ENCODE measurements at places on chromosomes 11 and 22.

DNA sequence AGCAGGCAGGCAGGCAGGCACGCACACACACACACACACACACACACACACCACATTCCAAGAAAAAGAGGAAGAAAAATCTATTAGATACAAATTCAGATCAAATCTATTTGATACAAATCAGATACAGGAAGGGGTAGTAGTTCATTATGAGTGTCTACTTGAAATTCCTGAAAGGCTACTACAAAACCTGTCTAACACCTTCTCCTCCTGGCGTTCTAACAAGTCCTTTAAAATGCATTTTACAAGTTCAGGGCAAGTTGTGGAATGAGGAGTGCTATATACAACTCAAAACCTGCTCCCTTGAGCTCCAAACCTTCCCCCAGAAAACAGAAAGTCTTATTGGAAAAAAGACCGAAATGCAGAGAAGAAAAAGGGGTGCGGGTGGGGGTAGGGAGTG, 476 bp downstream of the ARHGAP32 start:
- no peak for DNase-seq

DNA sequence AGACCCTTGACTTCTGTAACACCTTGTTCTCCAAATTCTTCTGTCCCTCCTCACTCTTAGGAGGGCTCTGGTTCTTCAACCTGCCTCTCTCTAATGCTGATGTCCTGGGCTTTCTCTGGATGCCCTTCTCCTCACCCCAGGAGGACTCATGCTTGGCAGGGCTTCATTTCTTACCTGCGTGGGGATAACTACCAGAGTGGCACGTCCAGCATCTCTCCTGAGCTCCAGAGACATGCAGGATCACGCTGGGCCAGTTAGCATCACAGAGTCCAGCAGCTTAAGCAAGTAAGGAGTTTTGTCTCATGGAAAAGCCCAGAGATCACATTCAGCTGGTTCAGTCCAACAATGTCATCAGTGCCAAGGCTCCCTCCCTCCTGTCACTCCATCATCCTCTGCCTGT, 36.4 kb downstream of the RTL6 start:
- no peak for DNase-seq

GRCh38 chr22:24950272-24950902, 2.1 kb upstream of the KIAA1671 start:
- DNase-seq: no peak

- DNase-seq: no peak
Observed at GRCh38 chr22:31122532-31123291, at the start of gene INPP5J. Gene INPP5J, plus strand, starts transcription at chr22:31122966. Its CDS starts 49 bp downstream, at chr22:31123015.

GRCh38 chr22:40249286-40249685, 71.6 kb downstream of the TNRC6B start:
- DNase-seq: no peak

DNA sequence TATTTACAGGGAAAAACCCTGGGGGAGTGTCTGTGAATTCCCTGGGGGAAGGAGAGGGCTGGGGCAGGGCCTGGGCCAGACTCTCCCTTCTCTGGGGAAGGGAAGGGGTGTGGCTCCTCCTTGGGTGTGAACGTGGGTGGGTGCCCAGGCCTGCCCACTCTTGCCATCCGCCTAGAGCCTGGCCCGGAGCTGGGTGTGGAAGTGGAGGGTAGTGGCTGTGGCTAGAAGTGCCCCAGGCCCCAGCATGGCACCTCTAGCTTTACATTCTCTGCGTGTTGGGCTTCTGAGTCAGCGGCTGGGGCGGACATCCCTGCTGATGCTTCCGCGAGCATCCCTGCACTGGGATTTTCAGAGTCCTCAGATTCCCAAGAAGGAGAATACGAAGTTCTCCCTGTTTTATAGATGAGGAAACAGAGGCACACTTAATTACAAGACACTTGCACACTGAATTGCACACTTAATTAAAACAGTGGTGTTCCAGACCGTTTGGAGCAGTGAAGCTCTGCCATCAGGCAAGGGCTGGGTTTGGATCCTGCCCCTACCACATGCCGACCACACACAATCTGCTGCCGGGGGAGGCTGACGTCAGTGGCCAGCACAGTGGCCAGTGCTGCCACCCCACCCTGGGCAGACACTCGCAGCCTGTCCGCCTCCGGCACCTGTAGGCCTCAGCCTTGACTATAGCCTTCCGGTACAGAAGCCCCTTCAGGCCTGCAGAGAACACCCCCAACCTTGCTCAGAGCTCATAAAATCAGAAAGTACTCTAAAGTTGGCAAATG, 7.6 kb downstream of the BAD start:
- no peak for DNase-seq

- DNase-seq: no peak
Observed at GRCh38 chr11:95044010-95044409, 5.2 kb upstream of the KDM4F start.

DNA sequence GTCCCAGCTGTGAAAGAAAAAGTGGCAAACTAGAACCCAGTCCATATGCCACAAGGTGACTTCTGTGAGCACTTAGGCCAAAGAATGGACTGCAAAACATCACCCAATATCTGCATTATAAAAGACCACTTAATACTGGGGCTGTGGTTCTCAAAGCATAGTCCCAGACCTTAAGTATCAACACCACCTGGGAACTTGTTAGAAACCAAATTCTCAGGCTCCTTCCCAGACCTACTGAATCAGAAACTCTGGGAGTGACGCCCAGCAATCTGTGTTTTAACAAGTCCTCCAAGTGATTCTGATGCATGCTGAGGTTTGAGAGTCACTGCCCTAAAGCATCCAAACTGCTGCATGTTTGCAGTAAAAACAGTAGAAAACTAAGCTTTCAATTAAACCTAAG, 81.3 kb downstream of the SERGEF start:
- DNase-seq: no peak

DNA sequence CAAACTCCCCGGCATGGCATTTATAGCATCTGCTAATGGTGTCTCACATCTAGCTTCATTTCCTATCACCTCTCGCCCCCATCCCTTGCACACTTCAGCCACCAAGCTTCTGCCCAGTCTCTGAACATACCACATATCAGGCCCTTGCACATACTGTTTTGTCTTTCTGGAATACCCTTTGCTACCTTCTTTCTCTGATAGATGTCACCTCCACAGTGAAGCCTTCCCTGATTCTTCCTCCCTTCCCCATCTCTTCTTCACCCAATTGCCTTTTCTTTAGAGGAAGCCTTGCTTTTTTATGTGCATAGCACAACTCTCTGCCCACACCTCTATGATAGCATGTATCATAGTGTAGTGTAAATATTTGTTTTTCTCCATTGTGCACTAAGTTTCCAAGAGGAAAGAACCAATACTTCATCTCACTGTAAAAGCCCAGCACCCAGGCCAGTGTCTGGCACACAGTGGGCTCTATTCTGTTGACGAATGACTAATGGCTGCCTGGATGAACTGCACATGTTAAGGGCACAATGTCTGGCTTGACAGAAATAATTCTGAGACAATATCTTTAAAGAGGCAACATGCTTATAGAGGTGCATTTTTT, 27.8 kb downstream of the P4HA3 start:
- DNase-seq: no peak

DNA sequence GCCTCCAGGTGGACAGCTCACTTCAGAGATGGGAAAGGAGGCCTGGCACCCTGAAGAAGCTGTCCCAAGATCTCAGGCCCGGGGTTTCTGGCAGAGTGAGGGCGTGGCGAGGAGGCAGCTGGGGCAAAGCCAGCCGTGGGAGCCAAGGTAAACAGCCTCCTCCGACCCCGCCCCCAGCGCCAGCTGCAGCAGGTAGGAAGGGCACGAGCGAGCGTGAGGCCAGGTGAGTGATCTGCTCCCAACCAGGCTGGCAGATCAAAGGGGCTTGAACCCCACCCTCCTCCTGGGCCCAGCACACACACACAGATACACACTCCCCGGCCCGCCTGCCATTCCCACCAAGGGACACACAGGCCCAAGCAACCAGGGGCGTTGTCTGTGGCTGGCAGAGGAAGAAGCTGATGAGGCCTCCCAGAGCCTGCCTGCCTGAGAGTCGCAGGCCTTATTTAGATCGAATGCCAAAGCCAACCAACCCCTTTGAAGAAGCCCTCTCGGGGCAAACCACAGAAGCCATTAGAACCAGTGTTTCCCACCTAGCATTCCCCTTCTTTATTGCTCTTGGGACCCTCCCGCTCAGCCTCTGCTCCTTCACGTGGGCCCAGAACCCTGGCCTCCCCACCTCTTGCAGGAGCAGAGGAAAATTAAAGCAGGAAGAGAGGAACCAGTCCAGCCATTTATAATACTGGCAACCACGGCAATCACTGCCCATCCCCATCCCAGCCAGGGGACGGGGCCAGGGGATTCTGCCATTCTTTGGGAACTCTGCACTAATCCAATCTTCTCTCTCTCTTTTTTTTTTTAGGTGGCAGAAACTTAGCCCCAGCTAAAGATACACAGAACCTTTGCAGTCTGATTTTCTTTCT, 5.0 kb downstream of the PDGFB start:
- no peak for DNase-seq

DNA sequence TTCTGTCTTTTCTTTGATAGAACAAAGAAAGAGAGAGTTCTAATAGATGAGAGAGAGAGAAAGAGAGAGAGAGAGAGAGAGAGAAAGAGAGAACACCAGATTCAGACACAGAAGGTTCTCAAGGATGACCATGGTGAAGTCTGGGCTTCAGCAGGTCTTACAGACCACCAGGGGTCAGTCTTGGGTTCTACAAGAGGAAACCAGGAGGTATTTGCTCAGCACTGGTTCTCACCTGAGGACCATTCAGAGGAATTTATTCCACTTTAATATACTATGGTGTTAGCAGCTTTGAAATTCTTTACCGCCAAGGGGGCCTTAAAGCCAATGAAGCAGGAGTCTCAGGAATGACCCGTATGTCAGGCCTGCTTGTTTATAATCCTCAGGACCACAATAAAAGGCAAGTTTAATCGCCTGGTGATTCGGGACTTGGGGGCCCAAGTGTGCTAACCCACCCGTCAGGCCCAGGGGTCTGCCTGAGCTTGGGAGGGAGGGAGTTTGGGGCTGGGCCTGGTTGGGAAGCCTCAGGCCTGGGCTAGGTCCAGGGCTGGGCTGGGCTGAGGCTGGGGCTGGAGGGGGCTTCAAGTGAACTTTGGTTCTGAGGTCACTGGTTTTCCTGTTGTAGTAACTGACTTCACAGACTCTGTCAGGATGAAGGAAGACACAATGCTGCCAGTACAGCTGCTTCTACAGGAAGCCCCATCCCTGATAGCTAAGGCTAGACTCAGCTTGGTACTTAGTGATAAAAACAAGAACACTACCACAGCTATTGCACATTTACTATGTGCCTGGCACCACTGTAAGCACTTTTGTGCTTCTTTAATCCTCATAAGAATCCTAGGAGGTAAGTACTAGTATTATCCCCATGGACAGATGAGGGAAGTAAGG, 179.2 kb upstream of the ZBED5 start:
- no peak for DNase-seq

- DNase-seq: no peak
Observed at GRCh38 chr22:34102633-34103032, 182.4 kb upstream of the LARGE1 start.

DNA sequence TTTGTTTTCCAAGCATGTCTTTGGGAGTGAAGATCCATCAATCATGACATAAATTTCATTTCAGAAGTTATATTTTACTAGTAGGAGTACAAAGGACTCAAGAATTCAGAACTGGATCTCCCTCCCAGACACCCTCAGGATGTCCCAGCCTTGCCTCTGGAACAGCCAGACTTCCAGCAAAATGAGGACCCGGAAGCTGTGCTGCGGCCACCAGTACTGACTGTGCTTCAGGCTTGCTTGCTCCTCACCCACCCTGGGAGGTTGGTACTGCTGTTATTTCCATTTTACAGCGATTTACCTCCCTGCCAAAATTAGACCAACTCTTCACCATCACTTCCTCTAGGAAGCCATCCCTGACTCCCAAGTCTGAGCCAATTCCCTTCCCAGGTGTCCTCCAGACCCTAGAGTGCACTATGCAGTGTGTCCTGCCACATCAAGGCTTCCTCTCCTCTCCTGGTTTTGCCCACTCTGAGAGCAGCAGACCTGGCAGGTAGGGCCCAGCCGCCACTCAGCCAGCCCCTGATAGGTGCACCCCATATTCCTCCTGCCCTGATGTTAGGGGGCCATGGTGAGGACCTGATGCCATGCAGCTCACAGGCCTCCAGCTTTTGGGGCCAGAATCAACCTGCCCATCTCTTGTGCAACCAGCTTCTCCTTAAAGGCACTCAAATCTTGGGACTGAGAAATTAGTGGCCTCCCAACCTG, 47.3 kb upstream of the WNT7B start:
- DNase-seq: no peak

- DNase-seq: no peak
Observed at GRCh38 chr11:93958991-93959390, 62.2 kb upstream of the HEPHL1 start.

GRCh38 chr11:73342633-73343032, 33.6 kb upstream of the RELT start:
- DNase-seq: no peak

DNA sequence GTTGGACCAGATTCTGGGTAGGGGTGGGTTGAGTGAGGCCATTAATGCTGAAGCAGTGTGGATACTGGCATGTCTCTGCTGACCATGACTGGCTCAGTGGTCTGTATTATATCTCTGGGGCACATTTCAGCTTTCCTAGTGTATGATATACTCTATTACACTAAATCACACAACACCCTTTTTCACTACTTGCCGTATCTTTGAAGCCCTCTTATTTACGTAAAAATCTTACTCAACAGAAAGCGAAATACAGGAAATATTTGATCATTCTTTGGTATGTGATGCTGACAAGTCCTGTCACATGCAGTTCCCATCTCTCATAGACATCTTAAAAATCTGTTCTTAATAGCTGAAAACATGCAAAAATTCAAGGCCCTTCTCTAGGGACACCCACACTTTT, 40.3 kb downstream of the OR5B17 start:
- DNase-seq: no peak

DNA sequence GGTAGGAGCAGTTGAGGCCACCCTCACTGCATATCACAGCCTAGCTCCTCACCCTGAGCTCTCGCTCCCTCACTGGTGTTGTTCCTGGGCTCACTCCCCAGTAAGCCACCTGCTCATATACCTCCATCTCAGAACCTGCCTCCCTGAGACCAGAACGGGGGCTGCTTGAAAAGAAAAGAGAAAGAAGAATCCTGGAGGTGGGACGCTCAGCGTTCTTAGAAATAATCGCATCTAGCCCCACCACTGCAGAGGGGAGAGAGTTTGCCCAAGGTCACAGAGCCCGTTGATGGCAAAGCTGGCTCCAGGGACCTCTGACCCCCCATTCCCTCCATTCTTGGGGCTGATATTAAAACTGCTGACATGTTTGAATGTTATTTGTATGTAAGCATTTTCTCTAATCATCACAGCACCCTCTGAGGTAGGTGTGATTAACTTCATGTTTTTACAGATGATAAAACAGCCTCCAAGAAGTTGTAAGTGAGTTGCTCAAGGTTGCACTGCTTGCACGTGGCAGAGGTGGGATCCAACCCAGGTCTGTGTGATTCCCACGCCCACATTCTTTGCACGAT, 132.6 kb upstream of the TEAD1 start:
- no peak for DNase-seq
